ENCODE measurements at places on chromosomes 3 and 15.

DNA sequence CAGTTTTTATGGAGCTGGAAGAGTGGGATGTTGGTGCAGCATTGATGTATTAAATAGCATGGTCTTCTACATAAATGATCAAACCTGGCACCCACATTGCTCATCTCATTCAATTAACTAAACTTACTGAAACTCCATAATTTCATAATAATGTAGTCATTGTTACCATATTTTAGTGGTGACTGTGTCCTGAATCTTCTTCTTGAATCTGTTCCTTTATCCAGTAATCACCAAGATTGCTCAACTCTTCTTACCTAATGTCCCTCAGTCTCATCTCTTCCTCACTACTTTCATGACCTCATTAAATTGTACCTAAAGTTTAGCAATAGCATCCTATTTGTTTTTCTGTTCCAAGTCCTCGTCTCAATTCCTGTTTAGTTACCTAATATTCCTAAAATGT is 69.8 kb downstream of the FGF7 start:
- peak; percentile 33 for DNase-seq

DNA sequence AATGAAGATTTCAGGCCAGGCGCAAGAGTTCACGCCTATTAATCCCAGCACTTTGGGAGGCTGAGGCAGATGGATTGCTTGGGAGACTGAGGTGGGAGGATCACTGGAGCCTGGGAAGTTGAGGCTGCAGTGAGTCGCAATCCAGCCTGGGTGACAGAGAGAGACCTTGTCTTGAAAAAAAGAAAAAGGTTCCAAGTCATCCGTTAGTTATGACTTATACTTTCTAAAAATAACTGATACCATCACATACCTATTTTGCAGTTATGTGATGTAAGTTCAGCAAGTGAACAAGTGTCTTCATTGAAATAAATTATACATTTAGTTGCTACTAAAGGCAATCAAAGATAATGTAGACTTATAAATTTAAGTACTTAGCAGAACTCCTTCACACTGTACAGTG is 22.1 kb downstream of the CLPX start:
- DNase-seq: peak; percentile 26

DNA sequence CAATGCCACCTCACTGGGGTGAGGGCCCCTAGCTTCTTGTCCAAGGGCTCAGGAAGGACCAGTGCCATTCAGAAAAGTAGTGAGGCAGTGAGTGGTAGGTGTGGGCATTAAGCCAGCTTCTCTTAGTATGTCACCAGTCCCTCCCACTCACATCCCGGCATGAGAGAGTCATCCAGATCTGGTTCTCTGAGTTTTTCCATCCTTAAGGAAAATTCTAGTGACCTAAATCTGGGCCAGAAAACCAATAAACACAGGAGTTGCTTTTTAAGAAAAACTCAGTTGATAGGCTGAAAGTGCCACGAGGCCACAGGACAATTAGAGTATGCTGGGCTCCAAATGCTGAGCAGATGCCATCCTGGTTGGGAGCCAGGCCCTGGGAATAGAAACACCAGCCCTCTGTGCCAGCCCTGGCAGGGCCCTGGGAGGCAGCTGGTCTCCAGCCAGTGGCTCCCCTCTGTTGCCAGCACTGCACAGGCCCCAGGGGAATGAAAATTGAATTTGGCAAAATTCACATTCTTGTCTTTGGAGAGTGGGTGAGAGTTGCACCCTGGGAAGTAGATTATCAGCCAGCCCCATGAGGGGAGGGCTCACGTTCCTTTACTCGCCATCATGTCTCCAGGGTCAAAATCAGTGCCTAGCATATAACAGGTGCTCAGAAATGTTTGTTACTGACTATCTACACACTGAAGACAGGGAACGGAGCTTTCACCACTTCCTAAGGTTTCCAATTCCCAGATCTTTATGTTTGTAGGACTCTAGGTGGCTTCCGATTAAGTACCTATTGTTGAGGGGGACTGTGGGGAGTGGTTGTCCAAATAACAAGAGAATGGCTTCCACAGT is 52.8 kb downstream of the FAM43A start:
- DNase-seq: peak; percentile 80

- peak; percentile 55 for DNase-seq
These were observed 120.0 kb upstream of the CTDSPL start for GRCh38 chr3:37741644-37742043.

DNA sequence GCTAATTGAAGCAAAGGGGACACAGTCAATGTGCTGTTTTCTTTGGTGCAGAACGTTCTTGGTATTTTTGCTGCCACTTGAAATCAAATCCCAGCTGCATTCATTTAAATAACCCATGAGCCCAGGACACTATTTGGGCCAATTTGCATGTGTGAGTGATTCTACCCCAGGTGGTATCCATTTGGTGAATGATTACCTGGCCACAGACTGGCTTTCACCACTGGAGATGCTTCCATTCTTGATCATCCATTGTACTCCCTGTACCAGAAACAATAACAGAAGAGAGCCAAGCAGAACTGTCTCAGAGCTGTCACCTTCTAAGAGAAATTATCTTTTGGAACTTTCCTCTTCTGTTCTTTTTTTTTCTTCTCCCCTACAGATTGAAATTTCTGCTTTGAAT is 139.7 kb upstream of the RARB start:
- peak; percentile 53 for DNase-seq

DNA sequence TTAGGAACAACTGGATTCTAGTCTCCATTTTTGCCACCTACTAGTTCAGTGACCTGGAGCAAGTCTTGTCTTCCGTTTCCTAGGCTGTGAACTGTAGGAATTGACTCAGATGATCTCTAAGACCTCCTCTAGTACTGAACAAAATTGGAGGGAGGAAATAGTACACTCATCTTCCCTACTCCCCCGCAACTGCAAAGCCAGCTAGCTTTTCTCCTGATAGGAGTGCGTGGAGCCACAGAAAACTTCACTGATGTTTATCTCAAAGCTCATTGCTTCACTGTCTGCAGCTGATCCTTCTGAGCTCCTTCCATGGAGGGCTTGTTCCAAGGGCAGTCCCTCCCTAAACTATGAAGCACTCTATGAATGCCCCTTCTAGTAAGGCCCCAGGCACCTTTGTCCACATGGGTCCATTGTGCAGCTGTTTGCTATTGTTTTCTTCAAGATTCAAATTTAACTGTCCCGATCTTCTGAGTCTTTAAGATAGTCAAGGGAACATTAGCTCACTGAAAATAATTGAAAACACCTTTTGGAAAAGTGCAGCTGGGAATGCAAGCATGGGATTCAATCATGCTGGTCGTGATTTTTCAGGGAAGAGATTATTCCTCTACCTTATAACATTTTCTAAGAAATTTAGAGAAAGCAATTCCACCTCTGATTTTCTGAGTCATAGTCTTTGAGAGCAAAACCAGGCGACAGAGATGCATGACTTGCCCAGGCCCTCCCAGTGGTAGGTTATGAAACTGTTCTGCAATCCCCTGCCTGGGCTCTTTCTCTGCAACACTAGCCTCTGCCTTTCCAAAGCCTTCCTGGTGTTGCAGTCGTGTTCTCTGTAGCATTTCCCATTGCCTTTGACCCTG is 24.3 kb downstream of the FILIP1L start:
- DNase-seq: peak; percentile 67

- no peak for DNase-seq
These were observed 730.1 kb upstream of the NR2F2 start for GRCh38 chr15:95600367-95600766.

GRCh38 chr3:22360970-22361369 is 610.0 kb upstream of the ZNF385D start:
- DNase-seq: no peak

- no peak for DNase-seq
These were observed 18.7 kb downstream of the DNAJC13 start for GRCh38 chr3:132435911-132436425.

- DNase-seq: no peak
These were observed 40.2 kb upstream of the ARF4 start for GRCh38 chr3:57637391-57637790.

DNA sequence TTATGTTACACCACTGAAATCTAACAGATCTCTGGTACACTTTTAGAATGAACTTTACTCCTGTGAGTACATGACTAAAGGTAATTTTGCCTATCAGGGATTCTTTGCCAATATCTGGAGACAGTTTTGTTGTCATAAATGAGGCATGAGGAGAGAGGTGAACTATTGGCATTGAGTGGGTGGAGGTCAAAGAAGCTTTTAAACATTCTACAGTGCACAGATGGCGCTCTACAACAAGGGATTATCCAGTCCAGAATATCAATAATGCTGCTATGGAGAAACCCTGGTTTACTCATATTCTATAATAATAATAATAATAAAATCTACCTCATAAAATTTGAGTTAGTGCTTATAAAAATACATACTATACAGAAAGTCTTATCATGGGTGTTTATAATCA is 702.3 kb downstream of the SI start:
- DNase-seq: no peak

DNA sequence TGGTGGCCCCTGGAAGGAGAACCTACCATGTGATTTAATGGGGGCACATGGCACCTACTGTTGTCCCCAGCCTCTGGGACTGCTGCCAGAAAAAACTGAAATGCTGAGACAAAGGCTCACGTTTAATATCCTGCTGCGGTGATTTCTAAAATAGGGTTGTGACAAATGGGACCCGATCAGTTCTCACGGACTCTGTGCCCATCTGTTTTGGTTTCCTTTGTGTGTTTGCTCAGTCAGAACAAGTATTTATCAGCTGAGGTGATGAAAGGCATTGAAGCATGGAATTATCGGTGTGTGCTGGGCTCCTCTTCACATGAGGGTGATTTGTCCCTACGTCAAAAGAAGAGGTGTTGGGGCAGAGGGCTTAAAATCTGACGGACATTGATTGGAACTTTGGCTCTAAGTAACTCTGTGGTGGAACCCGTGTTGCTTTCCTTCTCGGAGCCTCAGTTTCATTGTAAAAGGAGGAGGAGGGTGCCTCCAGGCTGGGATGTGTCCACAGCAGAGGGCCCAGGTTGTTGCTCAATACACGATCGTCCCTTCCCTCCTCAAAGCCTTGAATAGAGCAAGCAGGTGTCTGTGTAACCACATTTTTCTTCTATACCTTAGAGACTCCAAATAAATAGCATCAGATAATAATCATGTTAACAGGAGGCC is 283.3 kb upstream of the RGMA start:
- DNase-seq: no peak

Data from kidney tubule cell (primary cell).